Hematopoietic multipotent progenitor cell treated with erythropoietin and hydrocortisone succinate and interleukin-3 and kit ligand, for 8 days (in vitro differentiated cells): ENCODE measurements at places on chromosomes 6 and 20.

DNA sequence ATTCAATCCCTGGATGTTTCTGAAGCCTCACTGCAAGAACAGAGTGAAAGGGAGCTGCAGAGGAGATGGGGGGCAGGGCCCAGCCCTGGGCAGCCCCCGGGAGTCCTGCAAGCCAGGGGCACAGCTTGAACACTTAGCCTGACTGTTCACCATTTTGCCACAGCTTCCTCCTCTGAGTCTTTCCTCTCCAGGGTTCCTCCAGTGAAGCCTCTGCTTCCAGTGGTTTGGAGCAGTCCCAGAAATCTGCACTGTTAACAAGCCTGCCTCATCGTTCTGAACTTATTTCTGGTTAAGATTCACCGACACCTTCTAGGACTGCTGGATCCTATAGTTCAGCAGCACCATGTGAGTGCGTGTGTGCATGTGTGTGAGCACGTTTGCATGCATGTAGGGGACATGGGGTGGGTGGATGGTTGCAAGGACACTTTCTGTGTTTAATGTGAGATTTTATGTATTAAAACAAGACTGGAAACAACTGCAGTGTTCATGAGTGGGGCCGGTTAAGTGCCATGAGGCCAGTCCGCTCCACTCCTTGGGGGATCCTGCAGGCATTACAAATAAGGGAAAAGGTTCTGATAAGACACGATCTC is 24.6 kb downstream of the CEBPB start:
- no peak for DNase-seq

GRCh38 chr6:31614684-31615578 is at the start of gene AIF1:
Gene AIF1 (plus strand): TSS chr6:31615234. CDS start chr6:31615330, 96 bp downstream.
- no peak for DNase-seq

GRCh38 chr20:48825566-48825920 is 2.3 kb downstream of the PREX1 start:
- DNase-seq, result no peak

DNA sequence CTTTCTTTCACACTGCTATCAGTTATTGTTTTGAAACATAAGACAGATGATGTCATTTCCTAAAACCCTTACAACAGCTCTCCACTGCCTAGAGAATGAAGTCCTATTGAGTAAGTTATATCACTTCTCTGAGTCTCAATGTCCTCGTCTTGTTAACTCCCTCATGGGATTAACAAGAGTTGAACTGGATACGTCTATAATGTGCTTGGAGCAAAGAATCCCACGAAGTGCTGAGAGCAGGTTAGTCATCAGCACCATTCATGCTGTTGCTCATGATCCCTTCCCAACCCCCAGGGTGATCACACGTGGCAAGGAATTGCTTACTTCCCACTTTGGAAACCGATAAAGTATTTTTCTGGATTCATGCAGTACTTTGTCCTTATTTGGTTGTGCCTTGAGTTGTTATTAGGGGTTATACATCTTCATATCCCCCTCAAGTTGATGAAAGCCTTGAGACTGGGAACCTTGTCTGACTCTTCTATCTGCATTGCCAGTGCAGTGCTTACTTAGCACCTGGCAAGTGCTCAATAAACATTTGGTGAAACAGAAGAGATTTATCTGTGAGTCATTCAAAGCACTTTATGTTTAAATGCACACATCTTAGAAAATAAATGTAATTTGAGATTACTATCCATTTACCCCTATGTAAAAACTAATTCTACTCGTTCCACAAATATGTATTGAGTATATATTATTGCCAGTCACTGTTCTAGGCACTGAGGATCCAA is 487.5 kb downstream of the EPM2A start:
- no peak for DNase-seq

DNA sequence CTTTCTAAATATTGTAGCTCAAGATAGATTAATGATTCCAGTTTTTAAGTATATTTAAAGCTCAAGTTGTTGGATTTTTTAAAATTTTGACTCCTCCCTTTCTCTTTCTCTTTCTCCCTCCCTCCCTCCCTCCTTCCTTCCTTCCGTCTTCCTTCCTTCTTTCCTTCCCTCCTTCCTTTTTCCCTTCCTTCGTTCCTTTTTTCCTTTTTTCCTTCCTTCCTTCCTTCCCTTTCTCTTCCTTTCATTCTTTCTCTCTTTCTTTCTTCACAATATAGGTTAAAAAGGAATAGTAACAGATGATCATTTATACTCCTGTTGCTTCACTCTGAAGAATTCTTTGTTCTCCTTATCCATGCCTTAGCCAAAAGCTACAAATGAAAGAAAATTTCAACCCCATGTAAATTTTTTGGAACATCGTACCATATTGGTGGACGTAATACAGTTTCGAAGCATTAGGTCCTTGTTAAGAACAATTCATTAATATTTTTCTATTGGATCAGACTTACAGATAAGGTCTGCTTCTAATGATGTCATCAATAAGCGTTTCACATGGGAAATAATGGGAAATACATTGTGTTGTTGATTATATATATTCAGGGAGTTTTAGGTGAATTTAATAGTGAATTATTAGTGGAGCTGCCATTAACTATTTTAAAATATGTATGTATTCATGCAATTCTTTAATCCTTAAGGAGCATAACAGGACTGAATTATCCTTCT is 139.6 kb upstream of the SLC35B3 start:
- DNase-seq, result no peak

- DNase-seq, result peak; percentile 31
Observed at GRCh38 chr20:9458138-9458796, 56.1 kb upstream of the LAMP5 start.

DNA sequence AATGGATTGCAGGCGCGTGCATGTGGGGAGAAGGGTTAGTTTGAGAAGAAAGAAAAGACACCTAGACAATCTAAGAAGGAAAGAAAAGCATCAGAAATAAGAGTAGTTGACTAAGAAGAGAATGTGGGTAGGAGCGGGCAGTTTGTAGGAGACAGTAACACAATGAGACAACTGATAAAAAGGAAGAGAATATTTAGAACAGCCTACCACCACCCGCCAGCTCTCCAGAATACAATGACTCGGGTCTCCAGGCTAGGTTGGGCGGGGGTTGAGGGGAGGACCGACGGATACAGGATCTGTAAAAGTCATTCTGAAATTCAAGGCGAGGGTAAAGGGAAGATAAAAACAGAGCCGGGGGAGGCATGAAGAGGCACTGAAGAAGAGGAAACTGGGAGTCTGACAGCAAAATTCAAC is 712 bp downstream of the ABHD16A start:
- DNase-seq, result no peak

DNA sequence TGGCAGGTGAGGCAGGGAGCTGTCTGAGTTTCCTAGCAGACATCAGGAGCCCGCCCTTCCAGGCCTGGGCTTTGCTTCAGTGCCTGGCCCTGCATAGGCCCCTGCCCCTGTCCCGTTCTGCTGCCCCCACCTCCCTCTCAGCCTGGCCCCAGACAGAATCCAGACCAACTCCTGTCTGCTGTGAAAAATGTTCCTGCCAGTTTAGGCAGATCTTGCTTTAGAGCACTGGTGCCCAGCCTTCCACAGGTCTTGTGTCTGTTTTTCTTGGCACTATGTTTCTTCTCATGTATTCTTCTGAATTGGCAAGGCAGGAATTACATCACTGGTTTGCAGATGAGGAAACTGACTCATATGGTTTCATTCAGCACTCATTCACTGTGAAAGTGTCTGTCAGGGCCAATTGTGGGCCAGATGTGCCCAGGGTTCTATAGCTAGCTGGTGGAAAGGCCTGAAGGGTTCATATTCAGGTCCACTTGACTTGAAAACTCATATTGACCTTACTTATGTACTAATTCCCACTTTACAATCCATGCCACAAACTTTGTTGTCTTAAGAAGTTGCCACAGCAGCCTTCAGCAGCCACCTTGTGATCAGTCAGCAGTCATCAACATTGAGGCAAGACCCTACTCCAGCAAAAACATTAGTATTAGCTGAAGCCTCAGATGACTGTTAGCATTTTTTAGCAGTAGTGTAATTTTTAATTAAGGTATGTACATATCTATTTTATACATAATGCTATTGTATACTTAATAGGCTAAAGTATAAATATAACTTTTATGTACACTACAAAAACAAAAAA is 40.5 kb downstream of the HLA-F start:
- no peak for DNase-seq

- DNase-seq, result no peak
Observed at GRCh38 chr6:15426395-15426794, 180.5 kb downstream of the JARID2 start.

GRCh38 chr6:56949265-56949664 is 5.6 kb upstream of the BEND6 start:
- no peak for DNase-seq

- peak; percentile 56 for DNase-seq
Observed at GRCh38 chr20:63978319-63979228, 868 bp downstream of the SAMD10 start.

DNA sequence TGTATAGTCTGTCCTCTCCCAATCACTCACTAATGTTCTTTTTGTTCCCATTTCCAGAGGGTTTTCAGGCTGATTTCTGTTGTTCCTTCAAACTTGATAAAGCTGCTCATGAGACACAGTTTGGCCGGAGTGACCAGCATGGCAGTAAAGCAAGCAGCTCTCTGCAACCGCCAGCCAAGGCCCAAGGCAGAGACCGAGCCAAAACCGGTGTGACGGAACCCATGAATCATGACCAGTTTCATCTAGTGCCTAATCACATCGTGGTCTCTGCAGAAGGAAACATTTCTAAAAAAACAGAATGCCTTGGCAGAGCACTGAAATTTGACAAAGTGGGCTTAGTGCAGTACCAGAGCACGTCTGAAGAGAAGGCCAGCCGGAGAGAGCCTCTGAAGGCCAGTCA is 14.8 kb upstream of the RPL7L1 start:
- no peak for DNase-seq

DNA sequence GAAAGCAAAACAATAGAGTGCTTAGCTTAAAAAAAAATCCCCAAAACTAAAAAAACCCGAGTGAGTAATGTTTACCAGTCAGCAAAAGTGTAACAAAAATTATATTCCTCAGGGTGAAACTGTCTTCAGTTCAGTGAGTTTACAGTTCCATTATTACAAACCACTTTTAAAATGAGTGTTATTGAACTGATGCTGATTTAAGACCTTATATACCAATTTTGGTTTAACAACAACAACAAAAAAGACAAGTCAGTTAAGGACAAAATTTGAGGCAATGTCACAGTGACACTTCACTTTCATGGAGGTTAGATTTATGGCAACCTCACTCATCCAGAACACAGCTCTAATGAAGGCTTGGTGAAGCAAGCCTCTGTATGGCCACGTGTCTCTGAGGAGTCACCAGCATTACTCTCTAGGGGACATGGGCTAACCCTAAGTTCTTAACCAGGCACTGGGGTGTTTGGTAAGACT is 630.8 kb downstream of the PHF3 start:
- no peak for DNase-seq

DNA sequence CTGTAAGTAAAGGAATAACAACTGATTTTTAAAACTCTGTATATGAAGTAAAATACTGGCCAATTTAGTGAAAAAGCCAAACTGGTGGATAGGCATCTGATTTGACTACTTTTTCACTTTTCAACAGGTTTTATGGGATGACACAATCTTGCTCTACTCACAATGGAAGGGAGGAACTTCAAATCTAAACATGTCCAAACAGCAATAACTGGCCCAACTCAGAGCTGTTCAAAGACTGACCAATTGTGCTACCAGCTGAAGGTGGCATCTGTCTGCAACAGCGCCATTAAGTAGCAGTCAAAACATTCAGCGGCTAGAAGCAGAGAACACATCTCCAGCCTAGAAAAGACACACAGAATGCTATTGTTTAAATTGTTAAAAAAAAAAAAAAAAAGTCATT is 44.6 kb downstream of the SESN1 start:
- DNase-seq, result no peak

DNA sequence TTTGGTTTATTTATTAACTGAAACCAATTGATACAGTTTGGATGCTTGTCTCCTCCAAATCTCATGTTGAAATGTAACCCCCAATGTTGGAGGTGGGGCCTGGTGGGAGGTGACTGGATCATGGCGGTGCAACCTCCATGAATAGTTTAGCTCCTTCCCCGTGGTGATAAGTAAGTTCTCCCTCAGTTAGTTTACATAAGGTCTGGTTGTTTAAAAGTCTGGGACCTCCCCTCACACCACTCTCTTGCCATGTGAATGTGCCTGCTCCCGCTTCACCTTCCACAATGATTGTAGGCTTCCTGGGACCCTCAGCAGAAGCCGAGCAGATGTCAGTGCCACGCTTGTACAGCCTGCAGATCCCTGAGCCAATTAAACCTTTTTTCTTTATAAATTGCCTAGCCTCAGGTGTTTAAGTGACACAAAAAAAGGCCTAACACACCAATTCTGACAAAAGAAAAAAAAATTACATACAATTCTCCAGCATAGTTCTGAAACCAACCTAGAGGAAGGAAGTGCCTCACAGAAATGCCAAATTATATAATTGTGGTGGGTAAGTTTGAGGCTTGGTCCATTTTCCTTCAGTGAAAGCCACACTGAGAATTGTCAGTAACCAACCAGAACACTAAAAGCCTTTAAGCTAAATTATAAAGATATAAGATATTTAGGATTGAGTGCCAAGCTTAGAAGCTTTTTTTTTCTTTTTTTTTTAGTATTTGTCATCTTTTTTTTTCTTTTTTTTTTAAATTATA is 15.0 kb downstream of the MAP7 start:
- DNase-seq, result no peak

DNA sequence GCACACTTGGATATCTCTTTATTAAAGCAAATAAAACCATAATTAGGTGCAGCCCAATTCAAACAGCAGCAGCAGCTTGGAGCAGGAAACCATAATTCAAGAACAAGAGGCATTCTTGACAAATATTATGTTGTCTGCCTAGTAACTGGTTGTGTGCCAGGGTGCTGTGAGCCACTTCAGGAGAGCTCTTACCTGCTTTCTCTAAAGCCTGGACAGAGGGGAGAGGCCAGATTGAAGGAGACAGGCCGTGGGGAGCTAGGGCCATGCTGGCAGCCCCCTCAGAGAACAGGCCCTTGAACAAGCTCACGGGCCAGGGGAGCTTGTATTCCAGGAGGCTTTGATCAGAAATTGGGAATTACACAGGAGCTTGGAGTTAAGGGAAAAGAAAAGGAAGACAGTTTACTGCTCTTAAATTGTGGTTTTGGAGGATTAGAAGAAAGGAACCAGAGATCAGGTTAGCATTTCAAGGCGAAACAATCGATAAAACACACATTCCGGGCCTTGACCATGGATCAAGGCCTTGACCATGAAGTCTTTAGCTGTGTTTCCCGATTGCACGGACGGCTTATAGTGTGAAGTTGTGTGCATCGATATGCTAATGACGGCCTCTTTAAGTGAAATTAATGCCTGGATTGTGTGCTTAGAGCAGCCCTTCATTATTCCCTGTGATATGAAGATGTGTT is 69.8 kb upstream of the NKX2-2 start:
- no peak for DNase-seq

GRCh38 chr20:58705208-58705926 is 12.8 kb downstream of the NPEPL1 start:
- DNase-seq, result no peak
